Foreskin keratinocyte (primary cell): ENCODE measurements at places on chromosomes 13 and 19. TPM values are rescaled to one million over a fixed set of nuclear protein-coding genes. Genes with fewer than 3 reads are reported as not detected.

Gene PNMA8B
- total RNA-seq, result 0.07 and 0.10 TPM in 2 replicates

Gene NECTIN2
- total RNA-seq, result 53.9 and 55.8 TPM in 2 replicates

Gene PSPC1
- total RNA-seq, result 35.9 and 40.0 TPM in 2 replicates

Gene CEACAM8
- not detected in 2 replicates for total RNA-seq

Gene LAIR2
- not detected in 2 replicates for total RNA-seq

Gene CCDC70
- total RNA-seq, result not detected in 2 replicates

Gene FAM32A
- 90.5 and 91.1 TPM in 2 replicates for total RNA-seq

Gene RAB11B
- total RNA-seq, result 23.6 and 25.9 TPM in 2 replicates

Gene RGS9BP
- 0.07 TPM in 2 replicates for total RNA-seq

Gene TMEM221
- total RNA-seq, result 0.11 and 0.17 TPM in 2 replicates

Gene IQCN
- total RNA-seq, result 0.03 and 0.04 TPM in 2 replicates

Gene NLRP5
- total RNA-seq, result not detected in 2 replicates

Gene PCDH9
- 0.11 and 0.14 TPM in 2 replicates for total RNA-seq

Gene GFY
- not detected in 2 replicates for total RNA-seq

Gene CBARP
- total RNA-seq, result 3.0 and 3.1 TPM in 2 replicates

Gene CBY2
- not detected in 2 replicates for total RNA-seq

Gene GRK1
- total RNA-seq, result not detected in 2 replicates

Gene CYP4F3
- total RNA-seq, result 0.07 and 0.10 TPM in 2 replicates

Gene ZNF563
- total RNA-seq, result 3.4 and 4.4 TPM in 2 replicates

Gene F10
- total RNA-seq, result not detected in 2 replicates

Gene SIGLEC7
- total RNA-seq, result not detected in 2 replicates

Gene CGB2
- total RNA-seq, result not detected in 2 replicates

Gene SELENOV
- not detected in 2 replicates for total RNA-seq

Gene SMIM44
- not detected in 2 replicates for total RNA-seq

Gene PNMA8C
- total RNA-seq, result not detected in 2 replicates

Gene SNAPC2
- total RNA-seq, result 22.5 and 22.7 TPM in 2 replicates

Gene KIR3DL2
- not detected in 2 replicates for total RNA-seq

Gene ZNF497
- total RNA-seq, result 0.28 and 0.41 TPM in 2 replicates

Gene PTGIR
- not detected in 2 replicates for total RNA-seq

Gene FZR1
- 39.7 and 43.1 TPM in 2 replicates for total RNA-seq

Gene KIR2DL1
- not detected in 2 replicates for total RNA-seq

Gene PSG7
- total RNA-seq, result not detected in 2 replicates
